ENCODE measurements at places on chromosomes 3 and 15.

- no peak for DNase-seq
These were observed 132.9 kb upstream of the IL12A start for GRCh38 chr3:159855599-159856346.

- no peak for DNase-seq
These were observed 228.5 kb downstream of the CHL1 start for GRCh38 chr3:425079-425478.

GRCh38 chr3:189292667-189293484 is 121.1 kb downstream of the TPRG1 start:
- peak; percentile 94 for DNase-seq

- no peak for DNase-seq
These were observed 191.6 kb downstream of the KCNAB1 start for GRCh38 chr3:156311930-156312329.

- no peak for DNase-seq
These were observed 15.3 kb upstream of the PHC3 start for GRCh38 chr3:170196833-170197232.

- no peak for DNase-seq
These were observed 1.0 kb downstream of the TASOR start for GRCh38 chr3:56681984-56682461.

DNA sequence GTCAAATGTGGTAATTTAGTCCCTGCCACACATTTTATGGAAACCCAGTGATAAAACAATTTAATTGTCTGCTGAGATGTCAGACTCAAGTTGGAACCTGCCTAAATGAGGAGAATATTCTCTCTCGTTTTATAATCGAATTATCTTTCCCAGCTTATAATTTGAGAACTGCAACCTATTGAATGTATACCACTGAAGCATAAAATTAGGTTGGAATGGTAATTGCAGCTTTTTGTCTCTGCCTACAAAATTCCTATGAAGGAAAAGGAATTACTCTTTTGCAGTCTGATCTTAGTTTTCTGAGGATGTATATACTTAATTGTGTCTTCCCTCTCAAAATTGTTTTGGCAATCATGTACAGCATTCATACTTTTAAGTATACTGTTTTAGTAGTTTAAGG is 28.9 kb downstream of the RAD51 start:
- DNase-seq: no peak

GRCh38 chr3:22777834-22778233 is 425.3 kb upstream of the UBE2E2 start:
- no peak for DNase-seq

- no peak for DNase-seq
These were observed 571.8 kb downstream of the TUSC7 start for GRCh38 chr3:117281371-117281770.

GRCh38 chr3:18489939-18490338 is 64.8 kb upstream of the SATB1 start:
- no peak for DNase-seq

- no peak for DNase-seq
These were observed 198.6 kb downstream of the VGLL3 start for GRCh38 chr3:86792316-86792715.

DNA sequence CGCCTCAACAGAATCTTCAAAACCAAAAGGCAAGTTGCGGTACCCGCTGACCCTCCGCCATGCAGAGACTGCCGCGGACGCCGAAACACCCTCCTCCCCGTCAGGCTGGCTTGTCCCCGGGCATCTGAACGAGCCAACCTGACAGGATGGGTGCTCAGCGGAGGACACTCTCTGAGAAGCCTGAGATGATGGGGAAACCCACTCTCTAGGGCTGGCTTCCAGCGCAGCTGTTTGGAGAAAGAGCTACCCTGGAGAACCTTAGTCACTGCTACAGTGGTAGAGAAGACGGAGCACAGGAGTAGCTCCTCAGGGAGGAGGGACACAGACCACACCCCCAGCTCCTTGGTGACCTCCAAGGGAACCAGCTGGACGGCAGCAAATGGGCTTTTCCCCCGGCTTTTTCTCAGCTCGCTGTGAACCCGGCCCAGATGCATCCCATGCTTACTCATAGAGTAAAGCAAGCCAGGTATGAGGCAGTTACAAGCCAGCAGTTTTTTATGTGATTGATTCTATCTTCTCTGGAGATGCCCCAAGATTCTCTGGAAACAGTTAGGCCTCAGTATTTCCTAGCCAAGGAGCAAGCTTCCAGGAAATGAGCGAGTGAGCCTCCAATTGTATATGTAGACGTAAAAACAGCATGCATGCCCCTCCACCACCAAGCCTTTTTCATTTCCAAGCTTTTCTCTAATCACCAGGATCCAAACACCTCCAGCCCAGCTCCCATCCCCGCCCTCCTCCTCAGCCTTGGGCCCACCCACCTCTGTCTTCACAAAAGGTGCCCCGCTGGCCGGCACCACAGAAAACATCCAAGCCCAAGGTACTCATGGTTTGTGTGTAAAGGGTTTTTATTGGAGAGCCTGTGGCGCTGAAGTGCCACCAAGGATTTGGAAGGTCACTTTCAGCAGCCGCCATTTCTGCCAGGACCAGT is 38.7 kb downstream of the FAM174B start:
- DNase-seq: no peak

DNA sequence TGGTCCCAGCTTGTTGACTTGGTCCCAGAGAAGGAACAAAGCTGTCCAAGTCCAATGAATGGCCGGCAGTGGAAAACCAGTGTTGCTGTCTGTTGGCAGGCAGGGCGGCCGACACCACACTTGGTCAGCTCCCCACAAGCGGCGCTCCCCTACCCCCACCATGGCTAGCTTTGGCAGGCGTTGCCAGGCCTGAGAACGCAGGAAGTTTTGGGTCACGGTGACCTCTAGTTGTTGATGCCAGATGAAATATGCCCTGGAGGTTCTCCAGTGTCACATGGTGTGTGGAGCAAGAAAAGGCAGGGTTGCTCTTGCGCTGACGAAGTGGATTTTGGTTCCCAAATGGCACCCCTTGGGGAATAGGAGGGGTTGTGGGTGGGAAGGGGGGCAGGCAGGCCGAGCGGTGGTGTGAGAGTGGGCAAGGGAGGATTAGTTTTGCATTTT is 72.7 kb upstream of the TPRG1 start:
- DNase-seq: no peak

GRCh38 chr3:197478746-197479668 is 76.8 kb downstream of the BDH1 start:
- no peak for DNase-seq

- no peak for DNase-seq
These were observed 112.2 kb upstream of the SLC6A11 start for GRCh38 chr3:10703875-10704274.

GRCh38 chr15:58331560-58331912 is 100.3 kb upstream of the LIPC start:
- no peak for DNase-seq

GRCh38 chr3:135056084-135056730 is 261.1 kb downstream of the EPHB1 start:
- no peak for DNase-seq

DNA sequence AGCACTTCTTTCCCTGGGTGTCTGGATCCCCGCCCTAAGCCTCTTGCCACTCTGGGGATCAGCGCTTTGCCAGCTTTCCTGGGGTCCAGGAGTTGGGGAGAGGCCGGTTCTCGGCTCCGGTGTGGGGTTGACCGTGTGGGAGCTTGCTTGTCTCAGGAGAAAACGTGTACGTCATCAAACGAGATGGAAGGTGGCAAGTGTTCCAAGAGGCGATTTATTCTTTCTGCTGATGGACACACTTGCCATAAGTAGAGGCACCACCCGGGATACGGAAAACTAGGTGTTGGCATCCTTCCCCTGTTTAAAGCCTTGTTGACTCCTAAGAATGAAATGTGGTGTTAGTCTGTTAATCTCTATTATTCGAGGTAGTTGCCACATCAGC is 295 bp downstream of the ZWILCH start:
- DNase-seq: no peak

GRCh38 chr3:168220556-168220955 is 124.8 kb upstream of the GOLIM4 start:
- no peak for DNase-seq

DNA sequence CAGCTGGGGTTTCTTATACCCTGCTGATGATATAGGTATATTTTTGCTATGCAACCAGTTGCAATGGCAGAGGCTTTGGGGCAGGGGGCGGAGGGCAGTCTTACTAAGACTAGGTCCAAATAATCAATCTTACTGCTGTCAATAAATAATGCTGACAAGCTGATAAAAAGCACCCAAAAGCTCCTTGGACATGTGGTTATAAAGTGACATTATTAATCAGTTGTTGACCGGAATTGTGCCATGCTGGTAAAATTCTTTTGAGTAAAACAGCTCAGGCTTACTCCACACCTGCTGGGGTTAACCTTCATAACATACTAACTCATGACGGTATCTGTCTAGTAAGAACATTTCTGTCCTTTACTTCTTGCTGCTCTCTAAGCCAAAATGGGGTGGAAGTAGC is 101.9 kb downstream of the CHST2 start:
- no peak for DNase-seq

DNA sequence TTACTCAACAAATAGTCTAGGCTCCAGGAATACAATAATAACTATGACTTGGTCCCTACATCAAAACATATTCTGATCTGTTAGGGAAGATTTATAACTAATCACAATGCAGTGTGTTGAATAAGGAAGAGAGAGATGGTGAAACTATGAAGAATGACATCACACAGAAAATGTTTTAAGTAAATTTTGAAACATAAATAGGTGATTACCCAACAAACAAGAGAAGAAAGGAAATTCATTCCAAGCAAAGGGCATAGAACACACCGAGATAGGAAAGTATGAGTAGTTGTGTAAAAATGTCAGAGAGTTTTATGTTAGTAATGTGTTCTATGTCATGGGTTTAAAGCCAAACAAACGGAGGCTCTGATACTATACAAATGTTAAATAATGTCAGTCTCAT is 13.4 kb downstream of the SEC62 start:
- DNase-seq: no peak

DNA sequence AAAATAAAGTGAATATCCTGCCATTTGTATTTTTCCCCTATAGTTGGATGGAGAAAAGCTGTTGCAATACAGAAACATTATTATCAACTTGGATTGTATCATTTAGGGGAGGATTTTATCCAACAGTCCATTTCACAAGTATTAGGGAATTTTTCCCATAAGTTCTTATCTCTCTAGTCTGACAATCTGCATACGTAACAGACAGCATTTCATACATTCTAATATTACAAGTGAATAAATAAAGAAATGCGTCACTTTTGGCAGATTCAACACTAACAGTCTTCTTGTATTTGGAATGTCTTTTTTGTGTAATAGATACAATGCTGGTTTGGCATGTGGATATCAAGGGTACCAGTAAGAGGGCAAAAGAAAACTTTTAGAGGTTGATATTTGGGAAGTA is 795.3 kb upstream of the ARRDC4 start:
- DNase-seq: no peak

DNA sequence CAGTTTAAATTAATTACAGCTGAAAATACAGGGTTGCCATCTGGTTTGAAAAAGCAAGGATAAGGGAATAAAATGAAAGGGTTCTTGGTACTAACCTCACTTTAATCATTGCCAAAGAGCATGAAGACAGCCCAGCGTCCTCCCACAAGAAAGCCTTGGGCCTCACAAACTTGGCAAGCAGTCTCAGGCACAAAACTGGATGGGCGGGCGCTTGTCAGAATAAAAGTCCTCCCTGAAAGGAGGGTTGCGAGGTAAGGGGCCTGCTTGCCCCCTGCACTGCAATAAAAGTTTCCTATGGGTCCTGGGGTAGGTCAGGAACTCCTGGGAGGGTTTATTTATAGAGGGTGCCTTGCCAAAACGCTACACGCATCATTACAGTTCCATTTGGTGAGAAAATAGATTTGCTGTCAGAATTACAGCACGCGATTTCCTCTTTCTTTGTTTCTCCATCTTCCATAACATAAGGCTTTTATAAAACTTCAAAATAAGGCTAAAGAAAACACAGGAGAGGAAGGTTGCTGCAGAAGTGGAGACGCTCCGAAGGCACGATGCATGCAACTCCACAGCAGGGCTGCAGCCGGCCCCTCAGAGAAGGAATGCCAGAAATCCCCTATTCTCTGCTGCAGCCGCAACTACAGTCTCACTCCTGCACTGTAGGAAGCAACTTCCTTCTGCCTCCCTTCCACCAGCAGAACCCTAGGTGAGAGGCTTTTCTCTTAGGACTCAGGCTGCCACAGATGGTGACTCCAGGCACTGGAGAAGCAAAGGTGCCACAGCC is 61.3 kb downstream of the VGLL4 start:
- DNase-seq: peak; percentile 51

- DNase-seq: no peak
These were observed 278.1 kb upstream of the P2RY1 start for GRCh38 chr3:152556731-152557254.

DNA sequence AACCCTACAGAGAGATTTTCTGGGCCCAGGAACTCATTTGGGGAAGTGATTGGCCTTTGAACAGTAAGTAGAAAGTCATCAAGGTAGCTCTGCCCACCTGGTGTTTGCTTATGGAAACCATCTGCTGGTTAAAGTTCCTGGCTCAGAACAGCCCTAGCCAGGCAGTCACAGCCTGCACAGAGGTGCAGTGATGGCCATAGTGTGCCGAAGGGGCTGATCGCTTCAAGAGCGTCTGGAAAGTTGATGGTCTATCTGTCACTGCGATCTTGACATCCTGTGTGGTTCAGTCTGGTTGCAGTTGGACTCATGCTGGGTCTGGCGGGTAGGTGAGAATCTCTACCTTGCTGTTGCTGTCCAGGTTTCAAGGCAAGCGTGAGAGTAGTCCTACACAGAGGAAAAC is 151.6 kb downstream of the SLCO3A1 start:
- DNase-seq: no peak

- peak; percentile 61 for DNase-seq
These were observed 44.0 kb downstream of the CCDC54 start for GRCh38 chr3:107421170-107421792.

DNA sequence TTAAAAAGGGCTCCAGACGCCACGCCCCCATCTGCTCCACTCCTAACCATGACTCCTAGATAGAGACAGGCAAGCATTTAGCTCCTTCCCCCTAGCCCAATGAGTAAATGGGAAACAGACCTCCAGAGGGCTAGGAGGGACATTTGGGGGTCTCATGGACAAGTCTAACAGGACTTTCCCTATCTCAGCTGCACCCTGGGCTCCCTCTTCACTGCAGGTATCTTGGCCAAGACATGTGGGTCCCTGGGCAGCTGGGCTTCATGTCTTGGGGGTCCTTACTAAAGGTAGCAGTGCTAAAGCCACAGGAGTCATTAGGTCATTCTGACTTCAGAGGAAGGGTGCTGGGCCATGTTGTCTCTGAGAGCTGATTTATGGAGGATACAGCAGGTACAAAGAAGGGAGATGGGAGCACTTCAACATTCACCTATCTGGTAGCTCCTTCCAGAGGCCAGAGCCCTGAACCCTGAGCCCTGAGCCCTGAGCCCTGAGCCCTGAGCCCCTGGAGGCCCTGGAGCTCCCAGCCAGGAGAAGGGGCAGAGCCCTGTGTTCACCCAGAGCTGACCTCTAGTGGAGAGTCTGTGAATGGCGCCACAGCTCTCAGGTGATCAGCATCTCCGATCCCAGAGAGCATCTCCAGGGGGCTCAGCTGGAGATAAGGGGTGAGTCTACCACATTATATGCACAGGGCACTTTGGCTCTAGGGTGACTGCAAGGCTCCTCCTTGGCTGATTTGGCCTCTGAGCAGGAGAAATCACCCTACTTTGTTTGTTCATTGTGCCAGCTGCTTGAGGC is 40.1 kb upstream of the EPHB1 start:
- DNase-seq: no peak

- no peak for DNase-seq
These were observed 12.8 kb upstream of the PLXNA1 start for GRCh38 chr3:126970101-126970500.

Measured in SK-N-MC (cell line).